ENCODE measurements at places on chromosomes 5 and 9.

GRCh38 chr5:6376974-6377520 lies 1.3 kb downstream of the MED10 start:
- no peak for DNase-seq

GRCh38 chr5:169176709-169177694 lies 123.9 kb downstream of the SLIT3 start:
- DNase-seq: no peak

DNA sequence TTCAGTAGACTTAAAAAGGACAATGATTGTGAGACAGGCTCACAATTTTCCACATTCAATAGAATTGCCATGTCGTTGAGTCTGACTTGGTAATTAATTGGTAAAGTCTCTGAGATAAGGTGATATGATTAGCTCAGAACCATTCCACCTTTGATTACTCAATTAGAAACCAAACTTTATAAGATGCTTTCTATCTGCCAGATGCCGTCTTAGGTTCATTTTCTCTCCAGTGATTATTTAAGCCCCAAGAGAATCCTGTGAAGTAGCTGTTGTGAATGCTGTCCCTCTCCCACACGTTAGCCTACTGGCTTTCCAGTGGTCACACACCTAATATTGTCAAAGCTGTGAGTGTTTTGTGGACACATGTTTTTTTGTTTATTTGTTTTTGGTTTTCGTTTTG lies 528.9 kb upstream of the ZNF462 start:
- DNase-seq: no peak

DNA sequence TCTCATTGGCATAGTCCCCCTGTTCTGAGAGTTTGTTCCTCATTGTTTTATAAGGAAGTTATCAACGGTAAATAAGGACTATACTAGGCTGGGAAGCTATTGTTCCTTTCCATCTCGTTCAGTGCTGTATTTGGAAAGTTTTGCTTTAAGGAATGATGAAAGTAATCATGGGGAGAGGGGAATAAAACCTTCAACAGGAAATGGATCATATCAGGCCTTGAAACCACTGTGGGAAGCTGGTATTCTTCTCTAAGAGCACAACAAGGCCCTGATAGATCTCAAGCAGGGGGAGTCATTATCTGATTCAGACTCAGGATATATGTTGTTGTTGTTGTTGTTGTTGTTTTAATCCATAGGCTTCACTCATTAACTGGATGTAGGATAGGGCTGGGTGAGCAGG lies 474.5 kb downstream of the ENC1 start:
- no peak for DNase-seq

GRCh38 chr5:178525906-178526732 lies 64.1 kb downstream of the COL23A1 start:
- no peak for DNase-seq

- DNase-seq: no peak
These were observed 4.6 kb upstream of the TERT start for GRCh38 chr5:1299511-1299850.

DNA sequence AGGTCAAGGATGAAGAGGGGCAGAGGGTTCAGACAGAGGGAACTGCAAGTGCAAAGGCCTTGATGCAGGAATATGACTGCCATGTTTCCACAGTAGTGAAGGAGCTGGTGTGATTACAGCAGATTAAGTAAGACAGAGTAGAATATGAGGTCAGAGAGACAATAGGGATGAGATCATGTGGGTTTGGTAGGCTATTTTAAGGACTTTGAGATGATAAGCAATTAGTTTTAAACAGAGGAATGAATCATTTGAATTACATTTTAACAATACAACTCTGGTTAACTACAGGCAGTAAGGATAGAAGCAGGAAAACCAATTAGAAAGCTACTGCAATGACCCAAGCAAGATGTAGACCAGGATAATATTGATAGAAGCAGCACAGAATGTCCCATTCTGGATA lies 7.7 kb downstream of the CENPK start:
- DNase-seq: no peak

DNA sequence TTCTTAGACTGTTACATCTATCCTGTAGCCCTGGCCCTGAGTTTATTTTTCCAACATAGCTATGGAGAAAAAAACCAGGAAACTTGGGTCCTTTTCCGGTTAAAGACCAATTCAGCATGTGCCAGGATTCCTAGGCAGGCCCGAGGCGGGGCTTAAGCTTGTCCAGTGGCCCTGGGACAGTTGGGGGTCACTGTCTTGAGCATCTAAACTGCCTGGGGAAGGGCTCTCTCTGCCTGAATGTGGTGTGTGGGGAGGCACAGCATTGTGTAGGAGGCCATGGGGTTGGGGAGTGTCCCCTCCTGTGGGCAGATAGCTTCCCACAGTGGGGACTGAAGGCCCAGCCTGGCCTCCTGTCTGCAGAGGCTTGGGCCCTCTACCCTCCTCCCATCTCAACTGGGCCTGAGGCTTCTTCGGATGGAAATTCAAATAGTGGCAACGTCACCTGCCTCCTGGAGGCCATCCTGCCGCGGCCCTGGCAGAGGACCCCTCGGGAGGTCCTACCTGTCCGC lies 88.8 kb downstream of the PHF2 start:
- DNase-seq: peak; percentile 48

DNA sequence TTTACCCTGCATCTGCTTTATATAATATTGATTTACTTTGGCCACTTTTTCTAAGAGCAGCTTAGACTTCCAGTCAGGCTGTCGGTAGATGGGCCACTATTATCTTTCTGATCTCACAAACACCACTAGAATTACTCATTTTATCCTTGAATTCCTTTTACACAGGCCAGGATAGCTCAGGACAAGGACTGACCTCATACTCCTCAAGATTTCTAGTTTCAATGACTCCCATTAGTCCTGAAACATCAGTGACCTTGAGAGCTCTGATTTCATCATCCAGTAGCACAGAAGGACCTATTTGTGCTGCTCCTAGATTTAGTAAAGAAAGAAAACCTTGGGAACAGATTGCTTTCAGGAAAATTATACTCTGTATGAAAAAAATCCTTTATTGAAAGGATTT lies 727.9 kb upstream of the PTPRD start:
- no peak for DNase-seq

DNA sequence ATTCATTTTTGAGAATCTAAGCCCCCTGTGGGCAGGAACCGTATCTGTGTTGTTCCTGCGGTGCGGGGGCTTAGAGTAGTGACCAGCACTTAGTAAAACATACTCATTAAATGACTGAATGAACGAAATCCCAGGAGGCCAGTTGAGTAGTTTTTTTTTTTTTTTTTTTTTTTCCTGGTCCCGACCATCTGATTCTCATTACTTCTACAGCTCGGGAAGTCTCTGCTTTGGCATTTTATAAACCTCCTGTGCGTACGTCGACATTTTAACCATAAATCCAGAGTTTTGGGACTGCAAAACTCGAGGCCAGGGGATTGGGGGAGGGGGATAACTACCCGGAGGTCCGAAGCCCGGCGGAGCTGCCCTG lies 31.5 kb upstream of the SPRY4 start:
- DNase-seq: no peak

DNA sequence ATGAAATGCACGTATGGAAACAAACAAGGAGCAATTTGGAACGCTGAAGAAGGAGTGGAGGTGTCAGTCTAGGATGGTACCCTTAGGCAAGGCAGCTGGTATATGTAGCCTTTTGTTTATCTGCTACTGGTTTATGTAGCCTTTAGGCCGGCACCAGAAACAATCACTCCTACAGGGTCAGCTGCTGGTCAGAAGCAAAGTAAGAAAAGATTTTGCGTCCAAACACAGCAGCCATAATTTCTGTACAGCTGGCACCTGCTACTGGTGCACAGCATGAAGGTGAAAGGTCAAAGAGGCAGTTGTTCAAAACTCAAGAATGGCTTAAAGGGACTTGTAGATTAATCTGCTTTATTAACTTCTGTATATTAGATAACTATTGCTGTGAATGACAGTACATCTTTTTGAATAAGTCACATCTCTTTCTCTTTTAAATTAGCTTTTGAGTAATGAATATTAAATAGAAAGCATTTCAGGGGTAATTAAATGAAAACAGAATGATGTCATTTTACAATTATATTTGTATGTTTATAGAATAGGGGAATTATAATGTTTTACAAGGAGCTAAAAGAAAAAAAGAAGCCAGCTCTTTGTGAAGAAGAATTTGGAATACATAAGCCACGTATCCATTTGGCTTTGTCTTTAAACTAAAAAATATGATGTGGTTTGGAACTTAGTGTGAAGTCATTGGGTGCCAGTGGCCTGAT lies 33.1 kb upstream of the TLX3 start:
- no peak for DNase-seq

- DNase-seq: no peak
These were observed 281.8 kb upstream of the RFX3 start for GRCh38 chr9:3807601-3808000.

DNA sequence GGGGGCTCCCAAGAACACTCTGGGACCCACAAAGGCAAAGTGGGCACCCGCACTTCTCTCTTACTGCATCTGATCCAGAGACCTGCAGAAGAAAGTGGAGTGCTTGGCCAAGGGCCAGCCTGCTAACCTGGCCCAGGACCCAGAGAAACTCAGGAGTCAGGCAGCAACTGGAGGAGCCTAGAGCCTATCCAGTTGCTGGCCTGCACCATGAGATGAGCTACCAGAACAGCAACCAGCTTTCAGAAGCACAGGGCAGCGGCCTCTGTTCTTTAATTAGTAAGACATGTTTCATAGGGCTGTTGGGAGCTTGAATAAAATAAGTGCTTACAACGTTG lies 298.3 kb downstream of the GADD45G start:
- no peak for DNase-seq

DNA sequence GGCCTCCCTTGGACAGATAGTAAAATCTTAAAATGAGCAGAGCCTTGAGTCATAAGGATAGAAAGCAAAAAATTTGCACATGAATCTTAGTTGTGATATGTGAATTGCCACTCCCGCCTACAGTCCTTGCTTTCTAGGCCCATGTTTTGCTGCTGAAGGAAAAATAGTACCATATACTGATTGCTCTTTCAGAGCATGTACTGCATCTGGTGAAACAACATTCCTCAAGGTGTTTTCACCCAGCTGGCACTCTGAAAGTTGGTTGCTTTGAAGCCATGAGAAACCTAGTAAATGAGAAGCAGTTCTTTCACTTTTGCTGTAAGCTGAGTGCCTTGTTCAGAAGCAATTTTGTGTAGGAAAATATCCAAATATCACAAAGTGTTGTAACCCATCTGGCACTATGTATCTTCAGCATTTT lies 10.3 kb downstream of the CDC37L1 start:
- no peak for DNase-seq

DNA sequence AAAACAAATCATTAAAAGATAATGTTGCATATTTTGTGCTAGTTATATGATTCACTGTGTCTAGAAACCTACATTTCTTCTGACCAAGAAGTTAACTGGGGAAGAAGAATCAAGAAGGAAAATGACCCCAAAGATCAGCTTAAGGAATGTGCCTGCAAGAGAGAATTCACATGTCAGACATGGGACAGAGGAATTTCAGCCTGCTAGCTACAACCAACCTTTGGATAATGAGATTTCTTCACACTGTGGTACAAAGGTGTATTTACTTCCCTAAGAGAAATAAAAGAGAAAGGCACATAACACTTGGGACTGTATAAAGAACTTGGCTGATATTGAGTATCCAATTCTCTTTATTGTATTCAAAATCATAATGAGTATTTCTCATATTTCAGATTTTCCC lies 39.6 kb upstream of the ELL2 start:
- no peak for DNase-seq

DNA sequence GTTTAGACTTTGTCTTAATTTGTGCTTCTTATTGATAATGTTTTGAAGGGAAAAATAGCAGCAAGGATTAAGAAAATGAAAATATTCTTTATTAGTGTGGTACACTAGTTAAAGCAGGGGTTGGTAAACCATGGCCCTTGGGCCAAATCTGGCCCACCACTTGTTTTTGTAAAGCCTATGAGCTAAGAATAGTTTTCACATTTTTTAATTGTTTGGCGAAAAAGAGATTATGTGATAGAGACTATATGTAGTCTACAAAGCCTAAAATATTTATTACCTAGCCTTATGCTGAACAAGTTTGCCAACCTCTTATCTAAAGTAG lies 57.2 kb downstream of the KCNN2 start:
- no peak for DNase-seq

- DNase-seq: no peak
These were observed 60.2 kb upstream of the SLC2A8 start for GRCh38 chr9:127336506-127337352.

DNA sequence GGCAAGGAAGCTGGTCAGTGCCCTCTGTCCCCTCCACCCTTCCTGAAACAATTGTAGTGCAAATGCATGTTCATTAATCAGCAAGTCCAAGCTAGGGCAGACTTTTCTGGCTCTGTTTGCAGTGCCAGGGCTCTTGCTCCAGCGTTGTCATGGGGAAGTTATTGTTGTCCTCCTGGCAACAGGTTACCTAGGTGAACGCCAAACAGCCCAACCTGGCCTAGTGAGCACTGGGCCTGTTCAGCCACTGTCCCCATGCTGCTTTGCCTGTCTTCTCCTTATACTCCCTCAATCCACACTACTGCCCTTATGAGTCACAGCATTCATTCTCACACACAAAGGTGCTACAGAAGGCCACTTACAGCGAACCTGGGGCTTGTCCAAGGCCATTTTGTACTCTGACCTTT lies 34.5 kb upstream of the GLIS3 start:
- no peak for DNase-seq

DNA sequence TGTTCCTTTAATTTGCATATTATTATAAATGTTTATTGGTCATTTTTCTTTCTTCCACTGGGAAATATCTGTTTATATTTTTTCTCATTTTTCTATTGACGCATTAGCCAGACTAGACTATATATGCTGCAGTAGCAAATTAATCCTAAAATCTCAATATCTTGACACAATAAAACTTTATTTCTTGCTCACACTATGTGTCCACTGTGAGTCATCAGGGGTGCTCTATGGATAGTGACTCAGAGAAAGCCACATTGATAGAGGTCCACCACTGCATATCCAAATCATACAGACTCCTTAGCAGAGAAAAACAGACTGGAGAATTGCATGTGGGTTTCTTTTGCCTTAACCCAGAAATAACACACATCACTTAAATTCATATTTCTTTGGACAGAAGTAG lies 20.8 kb downstream of the OR1L3 start:
- no peak for DNase-seq
